ENCODE measurements at places on chromosomes 11 and 22.

DNA sequence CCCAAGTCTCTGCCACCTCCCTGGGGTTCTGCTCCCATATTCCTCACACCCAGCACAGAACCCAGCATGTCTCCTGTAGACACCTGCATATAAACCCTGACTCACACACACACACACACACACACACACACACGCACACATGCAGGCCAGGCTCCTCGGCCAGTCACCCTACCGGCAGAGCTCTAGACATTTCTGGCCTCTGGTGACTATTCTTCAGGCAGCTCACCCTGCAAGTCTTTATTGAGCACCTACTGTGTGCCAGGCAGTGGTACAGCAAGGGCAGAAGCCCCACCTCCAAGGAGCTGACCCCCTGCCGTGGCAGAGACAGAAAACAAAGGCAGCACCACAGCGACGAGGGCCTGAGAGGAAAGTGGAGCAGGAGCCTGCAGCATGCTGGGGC lies 50.3 kb downstream of the CDKN1C start:
- no peak for DNase-seq

DNA sequence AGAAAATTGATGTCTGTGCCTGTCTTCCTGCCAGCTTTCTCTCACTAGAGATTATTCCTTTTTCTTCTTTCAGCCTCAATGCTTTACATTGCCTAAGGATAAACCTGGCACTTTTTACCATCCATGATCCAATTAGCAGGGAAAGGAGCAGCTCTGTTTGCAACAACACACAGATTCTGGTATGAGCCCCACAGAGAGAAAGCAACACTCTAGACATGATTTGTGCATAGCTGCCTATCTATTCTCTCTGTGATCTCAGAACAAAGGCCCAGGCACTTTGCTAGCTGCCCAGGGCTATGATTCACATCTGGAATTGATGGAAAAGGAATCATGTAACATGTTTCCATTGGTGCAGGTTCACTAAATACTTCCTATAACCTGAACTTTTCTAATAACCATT lies 685.0 kb downstream of the ETS1 start:
- DNase-seq, result no peak

DNA sequence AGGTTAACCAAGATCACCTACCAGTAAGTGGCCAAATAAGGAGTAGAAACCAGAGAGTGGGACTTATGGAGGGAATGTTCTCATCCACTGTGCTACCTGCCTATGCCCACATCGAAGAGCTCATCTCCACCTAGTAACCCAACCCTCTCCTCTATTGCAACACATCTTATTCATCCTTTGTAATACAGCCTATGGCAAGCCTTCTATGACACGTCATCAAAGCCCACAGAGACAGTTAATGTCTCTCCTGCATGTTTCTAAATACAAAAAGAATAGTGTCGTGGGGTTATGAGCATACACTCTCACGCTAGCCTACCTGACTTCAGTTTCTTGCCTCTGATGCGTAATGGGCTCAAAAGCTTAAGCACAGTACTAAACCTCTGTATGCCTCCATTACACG lies 1158.1 kb upstream of the TENM4 start:
- no peak for DNase-seq

GRCh38 chr11:13216711-13217075 lies 60.9 kb upstream of the BMAL1 start:
- no peak for DNase-seq

- DNase-seq, result no peak
Observed at GRCh38 chr11:35275786-35276170, 136.8 kb downstream of the CD44 start.

DNA sequence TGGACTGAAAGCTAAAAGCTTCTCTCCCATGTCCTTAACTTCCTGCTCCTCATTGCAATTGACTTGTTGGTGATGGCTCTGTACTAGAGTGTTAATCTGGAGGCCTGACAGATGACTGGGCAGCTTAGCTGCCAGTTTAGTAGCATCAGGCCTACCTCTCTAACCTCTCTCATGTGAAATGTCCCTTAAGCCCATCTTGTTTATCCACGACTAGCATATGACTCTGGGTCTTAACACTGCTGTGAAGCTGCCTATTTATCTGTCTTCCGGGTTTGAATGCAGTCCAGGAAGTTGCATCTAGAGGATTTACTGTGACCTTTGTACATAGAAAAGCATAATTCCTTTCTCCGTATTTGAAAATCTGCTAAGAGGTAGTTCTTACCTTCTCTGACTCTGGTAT lies 85.3 kb upstream of the HORMAD2 start:
- no peak for DNase-seq
